ENCODE measurements at places on chromosomes 16 and 17.
A peak's percentile ranks its signal among the peaks of the same experiment; 100 is the strongest.

GRCh38 chr17:18258356-18259038 is at the start of gene FLII:
FLII (minus strand) TSS chr17:18258738; CDS start chr17:18258690, 48 bp downstream.
- DNase-seq = peak; percentile 53

- DNase-seq = no peak
Measured at GRCh38 chr17:31291820-31292219, 5.2 kb downstream of the OMG start.

- DNase-seq = no peak
Measured at GRCh38 chr16:27543801-27544200, 5.9 kb downstream of the GTF3C1 start.

GRCh38 chr17:27893841-27894503 is 807 bp upstream of the LYRM9 start:
- no peak for DNase-seq

- DNase-seq = no peak
Measured at GRCh38 chr17:42872251-42872965, 21.4 kb downstream of the AOC3 start.

DNA sequence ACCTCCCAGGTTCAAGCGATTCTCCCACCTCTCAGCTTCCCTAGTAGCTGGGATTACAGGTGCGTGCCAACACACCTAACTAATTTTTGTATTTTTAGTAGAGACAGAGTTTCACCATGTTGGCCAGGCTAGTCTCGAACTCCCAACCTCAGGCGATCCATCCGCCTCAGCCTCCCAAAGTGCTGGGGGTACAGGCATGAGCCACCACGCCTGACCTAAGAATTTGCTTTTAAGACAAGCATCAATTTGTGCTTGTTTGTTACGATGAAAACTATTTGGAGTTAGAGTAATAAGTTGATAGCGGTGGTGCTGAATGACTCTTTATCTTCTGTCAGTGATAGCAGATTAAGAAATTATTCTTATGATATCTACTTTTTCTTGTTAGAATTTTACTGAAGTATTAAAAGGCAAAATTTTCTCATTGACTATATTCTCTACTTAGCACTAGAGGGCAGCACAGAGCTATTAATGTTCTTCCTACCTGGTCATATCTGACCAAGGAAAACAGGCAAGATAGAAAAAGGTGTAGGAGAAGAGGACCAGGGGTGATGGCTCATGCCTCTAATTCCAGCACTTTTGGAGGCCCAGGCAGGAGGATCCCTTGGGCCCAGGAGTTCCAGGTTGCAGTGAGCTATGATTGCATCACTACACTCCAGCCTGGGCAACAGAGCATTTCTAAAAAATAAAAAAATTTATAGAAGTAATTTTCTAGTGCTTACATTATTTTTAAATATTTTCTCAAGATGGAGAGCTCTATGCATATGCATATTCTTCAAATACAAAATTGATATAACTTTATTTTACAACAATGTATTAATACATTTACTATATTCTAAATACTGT is 24.5 kb downstream of the STXBP4 start:
- no peak for DNase-seq

- no peak for DNase-seq
Measured at GRCh38 chr16:78278056-78278450, 178.6 kb downstream of the WWOX start.

GRCh38 chr17:81026266-81027036 is 8.5 kb upstream of the BAIAP2 start:
- no peak for DNase-seq

DNA sequence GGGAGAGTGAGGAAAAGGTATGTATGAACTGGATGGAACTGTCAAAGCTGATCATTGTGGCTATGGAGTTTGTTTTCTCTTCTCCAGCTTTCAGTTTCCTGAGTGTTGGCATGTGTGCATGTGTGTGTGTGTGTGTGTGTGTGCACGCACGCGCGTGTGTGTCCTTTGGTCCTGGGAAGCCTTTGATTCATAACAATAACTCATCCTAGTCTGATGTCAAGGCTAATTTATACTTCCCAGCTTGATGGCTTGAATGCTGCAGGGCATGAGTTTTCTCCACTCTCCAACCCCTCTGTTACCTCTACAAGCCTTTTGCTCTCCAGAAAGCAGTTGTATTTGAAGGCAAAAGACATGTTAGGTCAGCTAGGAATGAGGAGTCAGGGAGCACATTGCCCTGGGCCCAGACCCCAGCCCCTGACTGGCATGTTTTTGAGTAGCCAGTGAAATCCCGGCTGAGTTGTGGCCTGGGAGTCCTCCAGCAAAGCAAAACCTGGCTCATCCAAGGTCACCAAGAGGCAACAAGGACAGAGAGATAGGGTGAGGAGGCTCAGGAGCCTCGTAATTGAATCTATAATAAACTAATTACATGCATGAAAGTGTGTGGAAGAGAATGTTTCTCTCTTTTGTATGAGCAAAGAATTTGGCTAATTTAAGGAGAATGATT is 8.9 kb upstream of the CDC42EP4 start:
- no peak for DNase-seq

DNA sequence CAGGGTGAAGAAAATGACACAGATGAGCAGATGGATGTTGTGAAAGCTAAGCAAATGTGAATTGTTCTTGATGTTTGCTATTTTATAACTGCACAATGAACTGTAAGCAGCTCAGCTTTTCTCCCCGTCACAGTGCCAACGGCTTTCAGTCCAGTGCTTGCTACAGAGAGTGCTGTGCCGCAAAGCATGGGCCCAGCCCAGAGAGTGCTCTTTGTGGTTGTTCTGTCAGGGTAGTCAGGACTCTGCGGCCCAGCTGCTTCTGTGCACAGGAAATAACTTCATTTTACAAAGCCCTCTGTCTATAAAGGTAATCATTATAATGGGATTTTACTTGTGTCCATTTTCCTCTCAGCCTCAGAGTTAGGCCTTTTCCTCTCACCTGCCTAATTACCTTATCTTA is 39.1 kb downstream of the CDRT15 start:
- peak; percentile 64 for DNase-seq

DNA sequence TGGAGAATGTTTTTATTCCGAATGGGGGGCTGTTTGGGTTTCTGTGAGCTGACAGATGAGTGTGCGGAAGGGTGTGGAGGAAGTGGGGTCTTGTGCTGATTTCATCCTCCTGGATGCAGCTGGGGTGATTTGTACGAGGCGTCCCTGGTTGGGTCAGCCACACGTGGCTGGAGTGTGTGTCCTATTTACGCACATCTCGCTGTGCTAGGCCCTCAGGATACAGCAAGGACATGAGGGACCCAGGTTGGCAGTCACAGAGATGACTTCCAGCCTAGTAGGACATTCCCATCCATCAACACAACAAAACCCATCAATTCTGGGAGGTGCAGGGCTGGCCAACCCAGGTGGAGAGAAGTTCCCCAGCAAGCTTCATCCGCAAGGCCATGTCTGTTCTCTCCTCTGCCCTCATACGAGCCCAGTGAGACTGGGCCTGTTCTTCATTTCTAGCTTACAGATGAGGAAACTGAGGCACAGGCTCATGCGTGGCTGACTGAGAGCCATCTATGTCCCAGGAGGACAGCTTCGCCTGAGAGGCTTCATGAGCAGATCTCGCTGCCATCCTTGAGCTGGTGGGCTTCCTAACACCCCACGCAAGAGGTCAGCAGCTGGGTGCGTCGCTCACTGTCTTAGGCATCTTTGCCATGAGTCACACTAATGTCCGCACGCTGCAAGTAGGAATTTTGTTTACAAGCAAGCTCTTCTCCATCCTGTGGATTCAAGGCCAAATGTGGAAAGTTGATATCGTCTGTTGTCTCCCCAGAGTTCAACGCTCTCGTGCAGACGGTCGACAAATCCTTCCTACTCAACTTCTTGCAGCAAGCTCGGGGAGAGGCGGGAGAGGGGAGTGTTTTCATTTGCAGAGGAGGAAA is 24.4 kb downstream of the IRF8 start:
- no peak for DNase-seq

- no peak for DNase-seq
Measured at GRCh38 chr16:35305476-35305875, 1846.1 kb downstream of the TP53TG3F start.

GRCh38 chr17:7352503-7352889 is 534 bp downstream of the KCTD11 start:
- no peak for DNase-seq

- no peak for DNase-seq
Measured at GRCh38 chr17:6059406-6059805, 10.8 kb upstream of the WSCD1 start.

DNA sequence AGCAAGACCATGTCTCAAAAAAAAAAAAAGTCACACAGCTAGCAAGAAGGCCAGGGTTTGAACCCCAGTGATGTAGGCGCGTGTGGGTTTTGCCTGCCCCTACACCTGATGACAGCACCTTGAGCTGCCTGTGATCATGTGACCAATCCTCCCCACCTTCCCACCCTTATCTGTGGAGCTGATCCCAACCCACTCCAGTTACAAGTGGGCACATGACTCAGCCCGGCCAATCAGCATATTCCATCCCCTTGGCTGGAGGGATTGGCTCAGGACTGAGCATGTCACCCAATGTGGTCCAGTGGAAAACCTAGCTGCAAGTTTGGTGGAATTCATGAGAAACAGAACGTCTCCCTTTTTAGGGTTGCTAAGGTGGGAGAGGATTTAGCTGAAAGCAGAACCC is 6.6 kb downstream of the TMEM114 start:
- no peak for DNase-seq

GRCh38 chr16:31535737-31536136 is 8.0 kb downstream of the AHSP start:
- no peak for DNase-seq

DNA sequence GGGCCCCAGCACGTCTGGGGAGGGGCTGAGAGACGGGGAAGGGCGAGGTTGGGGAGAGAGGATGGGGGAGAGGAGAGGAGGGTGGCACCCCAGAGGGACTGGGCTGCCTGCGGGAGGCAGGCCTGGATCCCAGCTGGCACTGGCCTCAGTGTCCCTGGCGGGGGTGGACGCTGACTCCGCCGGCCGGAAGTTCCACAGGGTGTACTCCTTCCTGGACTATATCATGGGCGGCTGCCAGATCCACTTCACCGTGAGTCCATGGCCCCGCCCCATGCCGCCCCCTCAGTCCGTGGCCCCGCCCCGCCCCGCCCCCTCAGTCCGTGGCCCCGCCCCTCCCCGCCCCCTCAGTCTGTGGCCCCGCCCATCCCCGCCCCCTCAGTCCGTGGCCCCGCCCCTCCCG is 11.3 kb downstream of the CPNE7 start:
- no peak for DNase-seq

DNA sequence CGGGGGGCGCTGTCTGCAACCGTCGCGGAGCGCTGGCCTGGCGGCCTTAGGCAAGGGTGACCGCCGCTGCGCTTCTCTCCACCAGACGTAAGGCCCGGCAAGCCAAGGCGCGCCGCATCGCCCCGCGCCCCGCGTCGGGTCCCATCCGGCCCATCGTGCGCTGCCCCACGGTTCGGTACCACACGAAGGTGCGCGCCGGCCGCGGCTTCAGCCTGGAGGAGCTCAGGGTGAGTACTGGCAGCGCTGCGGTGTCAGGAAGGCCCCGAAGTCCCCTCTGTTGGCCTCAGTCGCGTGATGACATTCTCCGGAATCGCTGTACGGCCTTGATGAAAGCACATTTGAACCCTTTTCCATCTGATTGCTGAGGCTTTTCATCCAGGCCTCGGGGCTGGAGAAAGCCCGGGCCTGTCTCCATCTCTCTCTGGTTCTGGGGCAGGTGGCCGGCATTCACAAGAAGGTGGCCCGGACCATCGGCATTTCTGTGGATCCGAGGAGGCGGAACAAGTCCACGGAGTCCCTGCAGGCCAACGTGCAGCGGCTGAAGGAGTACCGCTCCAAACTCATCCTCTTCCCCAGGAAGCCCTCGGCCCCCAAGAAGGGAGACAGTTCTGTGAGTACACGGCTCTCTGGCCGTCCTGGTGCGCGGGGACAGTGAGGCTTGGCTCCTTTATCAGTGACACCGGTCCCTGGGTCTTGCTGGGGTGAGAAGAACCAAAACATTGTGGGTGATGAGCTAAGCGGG is 831 bp downstream of the RPL13 start:
- peak; percentile 28 for DNase-seq

DNA sequence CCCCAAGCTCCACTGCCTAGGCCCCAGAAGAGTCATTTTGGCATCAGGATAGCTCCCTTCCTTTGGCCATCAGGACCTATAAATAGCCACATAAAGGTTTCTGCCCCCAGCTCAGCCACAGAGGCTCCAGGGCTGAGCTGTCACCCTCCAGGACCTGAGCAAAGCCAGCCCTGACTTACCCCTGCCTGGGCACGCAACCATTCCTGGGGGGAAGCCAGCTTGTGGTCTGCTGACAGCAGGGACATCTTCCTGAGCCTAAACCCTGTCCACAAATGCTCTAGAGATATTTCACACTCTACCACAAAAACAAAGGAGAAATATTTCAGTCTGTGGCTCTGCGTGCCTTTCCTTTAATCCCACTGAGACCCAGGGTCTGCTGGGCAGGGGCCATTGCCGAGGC is 123.7 kb upstream of the CCL2 start:
- DNase-seq = no peak

GRCh38 chr17:17033466-17033865 is 8.8 kb upstream of the MPRIP start:
- no peak for DNase-seq

GRCh38 chr17:8038954-8039610 is at the start of gene ALOX15B:
ALOX15B (plus strand) TSS chr17:8039059; CDS start chr17:8039156, 97 bp downstream.
- no peak for DNase-seq

DNA sequence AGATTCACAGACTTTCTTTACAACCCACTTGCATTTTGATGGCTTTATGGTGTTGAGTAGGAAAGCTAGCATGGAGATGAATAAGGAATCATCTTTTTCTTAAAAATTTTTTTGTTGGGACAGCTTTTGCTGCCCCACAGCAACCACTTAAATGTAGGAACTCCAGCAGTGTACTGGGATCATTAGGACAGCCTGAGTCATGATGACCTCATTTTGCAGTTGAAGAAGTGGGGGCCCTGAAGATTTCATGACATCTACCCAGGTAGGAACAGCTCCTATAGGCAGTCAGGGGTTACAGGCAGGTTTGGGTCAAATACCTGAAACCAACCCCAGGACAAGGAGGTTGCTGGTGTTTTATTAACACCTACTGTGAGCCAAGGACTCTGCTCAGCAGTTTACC is 2.1 kb downstream of the METTL22 start:
- no peak for DNase-seq

- DNase-seq = no peak
Measured at GRCh38 chr16:28040039-28040438, 23.5 kb downstream of the GSG1L start.

- DNase-seq = no peak
Measured at GRCh38 chr17:68458260-68459036, 1.2 kb upstream of the WIPI1 start.
